Fibroblast of skin of back (primary cell): ENCODE measurements at places on chromosomes 1 and 21.
A peak's percentile ranks its signal among the peaks of the same experiment; 100 is the strongest.

GRCh38 chr1:76659171-76659940 lies 207.9 kb upstream of the ST6GALNAC5 start:
- peak; percentile 85 for DNase-seq

DNA sequence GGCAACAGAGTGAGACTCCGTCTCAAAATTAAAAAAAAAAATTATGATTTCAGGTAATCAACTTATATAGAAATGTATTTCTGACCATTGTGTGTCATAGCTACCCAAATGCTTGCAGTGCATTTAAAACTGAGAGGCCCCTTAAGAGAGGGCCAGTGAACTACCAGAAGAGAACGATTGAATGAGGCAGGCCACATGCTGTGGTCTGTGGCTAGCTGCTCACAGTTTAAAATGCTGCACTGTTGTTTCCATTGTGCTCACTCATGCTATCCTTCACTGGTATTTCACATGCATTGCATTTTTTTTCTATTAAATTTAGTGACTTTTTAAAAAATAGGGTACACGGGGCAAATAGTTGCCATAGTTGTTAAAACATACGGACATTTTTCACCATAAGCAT lies 26.0 kb downstream of the CHML start:
- no peak for DNase-seq

DNA sequence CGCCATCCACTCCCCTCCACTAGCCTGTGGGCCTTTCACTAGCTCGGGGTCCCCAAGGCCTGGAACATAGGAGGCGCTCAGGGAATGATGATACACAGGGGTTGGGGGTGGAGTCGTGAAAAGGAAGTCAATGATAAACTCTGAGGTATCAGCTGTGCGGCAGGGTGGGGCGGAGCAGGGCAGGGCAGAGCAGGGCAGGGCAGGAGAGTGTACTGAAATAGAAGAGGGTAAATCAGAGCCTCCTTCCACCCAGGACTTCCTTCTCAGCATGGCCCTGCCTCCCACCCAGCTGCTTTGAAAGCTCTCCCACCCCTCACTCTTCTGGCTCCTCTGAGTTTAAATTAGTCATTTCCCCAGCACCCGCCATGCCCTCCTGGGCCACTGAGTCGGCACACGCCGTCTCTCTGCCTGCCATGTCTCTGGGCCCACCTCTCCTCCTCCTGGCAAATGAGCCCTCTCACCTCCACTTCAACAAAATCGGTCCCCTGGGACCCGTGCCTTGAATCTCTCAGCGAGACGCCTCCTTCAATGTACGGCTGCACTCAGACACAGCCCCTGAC lies 16.9 kb downstream of the CAPZB start:
- no peak for DNase-seq

GRCh38 chr1:19049128-19049768 lies 92.8 kb upstream of the IFFO2 start:
- no peak for DNase-seq

DNA sequence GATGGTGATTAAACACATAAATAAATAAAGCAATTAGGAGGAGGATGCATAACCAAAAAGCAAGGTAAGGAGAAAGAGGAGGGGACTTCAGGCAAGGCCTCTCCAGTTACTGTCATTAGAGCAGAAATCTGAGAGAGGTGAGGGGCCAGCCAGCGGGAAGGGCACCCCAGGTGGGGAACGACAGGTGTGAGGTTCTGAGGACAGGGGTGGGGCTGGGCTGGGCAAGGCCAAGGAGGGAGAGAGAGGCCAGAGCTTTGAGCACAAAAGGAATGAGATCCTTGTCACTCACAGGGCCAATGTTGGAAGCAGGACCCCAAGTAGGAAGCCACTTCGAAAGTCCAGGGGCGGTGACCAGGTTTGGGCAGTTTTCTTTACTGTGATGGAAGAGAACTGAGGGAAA lies 182.2 kb upstream of the RAB4A start:
- DNase-seq, result no peak

DNA sequence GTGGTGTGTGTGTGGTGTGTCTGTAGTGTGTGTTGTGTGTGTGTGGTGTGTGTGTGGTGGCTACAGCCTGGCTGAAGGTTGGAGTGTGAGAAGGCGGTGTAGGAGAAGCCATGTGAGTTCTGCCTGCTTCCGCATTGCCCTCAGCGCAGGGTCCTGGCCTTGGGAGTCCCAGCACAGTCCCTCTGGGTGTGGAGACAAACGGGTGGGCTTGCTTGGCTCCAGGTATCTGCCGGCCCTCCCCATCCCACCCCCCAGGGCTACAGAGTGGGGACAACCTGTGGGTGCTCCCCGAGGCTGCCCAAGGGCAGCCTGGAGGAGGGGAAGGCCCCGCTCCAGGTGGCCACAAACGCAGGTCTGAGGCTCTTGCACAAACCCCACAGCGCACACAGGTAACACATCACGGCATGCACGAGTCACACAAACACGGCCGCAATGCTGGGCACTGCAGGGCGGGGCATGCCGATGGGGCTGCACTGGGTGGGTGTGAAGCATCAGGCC lies 31.7 kb upstream of the ADARB1 start:
- no peak for DNase-seq

GRCh38 chr1:190708418-190709057 lies 230.9 kb upstream of the BRINP3 start:
- DNase-seq, result no peak
